ENCODE measurements at places on chromosomes 5 and 9.

GRCh38 chr5:72082048-72082447 lies 25.2 kb upstream of the MAP1B start:
- no peak for DNase-seq

DNA sequence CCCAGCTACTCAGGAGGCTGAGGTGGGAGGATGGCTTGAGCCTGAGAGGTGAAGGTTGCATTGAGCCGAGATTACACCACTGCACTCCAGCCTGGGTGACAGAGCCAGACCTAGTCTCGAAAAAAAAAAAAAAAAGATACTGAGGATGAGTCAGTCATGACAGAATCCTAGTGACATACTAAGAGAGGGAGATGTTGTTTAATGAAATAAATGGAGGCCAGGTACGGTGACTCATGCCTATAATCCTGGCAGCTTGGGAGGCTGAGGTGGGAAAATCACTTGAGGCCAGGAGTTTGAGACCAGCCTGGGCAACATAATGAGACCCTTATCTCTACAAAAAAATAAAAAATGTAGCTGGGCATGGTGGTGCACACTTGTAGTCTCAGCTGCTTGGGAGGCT lies 107.2 kb downstream of the ZFAND5 start:
- DNase-seq = no peak

DNA sequence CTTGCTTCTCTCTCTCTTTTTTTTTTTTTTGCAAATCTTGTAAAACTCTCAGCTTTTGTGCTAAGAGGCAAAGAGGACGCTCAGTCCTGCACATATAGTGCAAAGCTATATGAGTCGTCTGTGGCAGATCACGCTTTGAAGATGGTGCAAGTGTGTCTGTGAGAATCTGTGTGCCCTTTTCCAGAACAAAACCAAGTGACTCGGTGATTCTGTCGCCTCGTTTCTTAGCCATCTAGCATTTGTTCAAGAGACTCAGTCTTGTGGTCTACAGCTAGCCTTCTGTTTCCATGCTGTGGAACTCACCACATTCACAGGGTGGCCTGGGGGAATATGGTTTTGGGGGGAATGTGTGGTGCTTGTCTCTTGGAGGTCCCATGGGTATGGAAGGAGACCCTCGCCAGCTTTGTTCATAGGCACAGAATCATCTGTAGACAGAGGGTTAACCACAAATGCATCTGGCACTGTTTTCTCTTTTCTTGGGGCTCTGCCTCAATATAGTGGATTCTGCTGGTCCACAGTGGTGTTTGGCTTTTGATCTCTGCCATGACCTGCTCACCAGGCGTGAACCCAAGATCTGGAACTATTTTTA lies 82.1 kb downstream of the C9orf152 start:
- DNase-seq = no peak

- no peak for DNase-seq
Observed at GRCh38 chr5:160054831-160055230, 45.9 kb downstream of the TTC1 start.

DNA sequence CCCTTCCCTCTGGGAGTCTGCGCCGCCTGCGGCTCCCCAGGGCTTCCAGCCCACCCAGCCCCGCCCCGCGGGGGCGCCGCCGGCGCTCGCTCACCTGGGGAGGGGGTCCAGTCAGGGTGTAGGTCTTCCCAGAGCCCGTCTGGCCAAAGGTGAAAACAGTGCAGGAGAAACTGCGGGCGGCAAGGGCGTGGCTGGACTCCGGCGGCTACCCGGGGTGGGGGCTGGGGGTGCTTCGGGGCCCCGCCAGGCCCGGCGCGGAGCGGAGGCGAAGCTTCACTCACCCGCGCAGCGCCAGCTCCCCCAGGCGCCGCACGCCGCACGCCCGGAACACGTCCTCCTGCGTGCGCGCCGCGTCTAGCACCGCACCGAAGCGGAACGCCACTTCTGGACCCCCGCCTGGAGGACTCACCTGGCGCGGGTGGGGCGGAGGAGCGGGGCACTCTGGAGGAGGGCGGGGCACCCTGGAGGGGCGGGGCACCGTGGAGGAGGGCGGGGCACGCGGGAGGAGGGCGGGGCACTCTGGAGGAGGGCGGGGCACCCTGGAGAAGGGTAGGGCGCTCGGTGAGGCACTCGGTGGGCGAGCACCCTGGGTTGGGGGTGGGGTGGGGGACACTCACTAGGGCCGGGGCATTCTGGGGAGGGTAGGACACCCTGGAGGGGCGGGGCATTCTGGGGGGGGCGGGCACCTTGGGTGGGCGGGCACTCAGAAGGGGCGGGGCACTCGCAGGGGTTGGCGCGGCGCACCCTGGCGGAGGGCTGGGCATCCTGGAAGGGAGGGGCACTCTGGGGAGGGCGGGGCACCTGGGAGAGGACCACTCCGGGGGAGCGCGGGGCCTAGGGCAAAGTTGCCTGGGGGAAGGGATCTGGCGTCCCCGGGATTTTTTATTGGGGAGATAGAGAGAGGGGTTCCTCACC lies 814 bp downstream of the KIF12 start:
- peak; percentile 53 for DNase-seq

DNA sequence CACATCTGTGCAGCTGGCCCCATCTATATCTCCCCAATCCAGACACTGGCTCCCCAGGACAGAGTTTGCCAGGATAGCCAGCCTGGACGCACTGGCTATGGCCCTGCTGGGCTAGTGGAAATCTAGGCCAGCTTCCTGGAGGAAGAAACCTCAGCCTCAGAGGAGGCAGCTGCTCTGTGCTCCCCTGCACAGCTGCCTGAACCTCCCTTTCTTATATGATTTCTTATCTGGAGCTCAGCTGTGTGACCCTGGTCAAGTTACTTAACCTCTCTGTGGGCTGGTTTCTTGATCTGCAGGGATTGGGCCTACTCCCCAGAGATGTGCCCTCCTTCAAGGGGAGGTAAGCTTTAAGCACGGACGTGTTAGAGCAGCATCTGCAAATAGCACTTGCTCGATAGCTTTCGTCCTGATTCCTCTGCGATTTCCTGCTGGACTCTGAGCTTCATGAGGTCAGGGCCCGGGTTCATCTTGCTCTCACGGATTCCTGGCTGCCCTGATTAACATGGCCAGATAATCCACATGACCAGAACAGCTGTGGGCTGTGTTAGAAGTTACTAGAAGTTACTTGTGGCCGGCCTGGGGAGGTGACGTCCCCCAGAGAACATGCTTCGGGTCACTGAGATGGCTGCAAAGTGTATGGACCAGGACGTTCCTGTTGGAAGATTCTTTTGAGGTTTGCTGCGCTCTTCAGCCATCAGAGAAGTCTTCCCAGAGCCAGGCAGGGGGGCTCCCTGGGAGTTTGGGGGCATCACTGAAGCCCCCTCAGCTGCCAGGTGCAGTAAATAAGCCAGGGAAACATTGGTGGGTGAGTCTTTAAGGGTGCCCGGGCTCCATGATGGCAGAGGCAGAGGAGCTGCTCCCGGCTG lies 14.5 kb downstream of the C9orf50 start:
- no peak for DNase-seq

DNA sequence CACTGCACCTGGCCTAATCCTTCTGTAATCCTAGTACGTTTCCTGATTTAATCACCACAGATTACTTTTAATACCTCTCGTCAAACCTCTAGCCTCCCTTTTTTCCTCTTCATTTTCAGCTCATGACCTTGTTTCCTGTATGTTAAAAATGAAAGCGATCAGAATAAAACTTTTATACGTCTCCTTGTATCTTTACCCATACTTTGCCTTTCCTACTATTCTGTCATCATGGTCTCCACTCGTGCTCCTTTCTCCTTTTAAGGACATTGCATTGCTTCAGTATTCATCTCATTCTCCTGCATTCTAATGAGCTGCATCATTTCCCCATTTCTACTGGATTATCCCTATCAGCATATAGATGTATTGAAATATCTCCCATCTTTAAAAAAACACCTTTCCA lies 8.5 kb downstream of the CDC42SE2 start:
- DNase-seq = no peak

DNA sequence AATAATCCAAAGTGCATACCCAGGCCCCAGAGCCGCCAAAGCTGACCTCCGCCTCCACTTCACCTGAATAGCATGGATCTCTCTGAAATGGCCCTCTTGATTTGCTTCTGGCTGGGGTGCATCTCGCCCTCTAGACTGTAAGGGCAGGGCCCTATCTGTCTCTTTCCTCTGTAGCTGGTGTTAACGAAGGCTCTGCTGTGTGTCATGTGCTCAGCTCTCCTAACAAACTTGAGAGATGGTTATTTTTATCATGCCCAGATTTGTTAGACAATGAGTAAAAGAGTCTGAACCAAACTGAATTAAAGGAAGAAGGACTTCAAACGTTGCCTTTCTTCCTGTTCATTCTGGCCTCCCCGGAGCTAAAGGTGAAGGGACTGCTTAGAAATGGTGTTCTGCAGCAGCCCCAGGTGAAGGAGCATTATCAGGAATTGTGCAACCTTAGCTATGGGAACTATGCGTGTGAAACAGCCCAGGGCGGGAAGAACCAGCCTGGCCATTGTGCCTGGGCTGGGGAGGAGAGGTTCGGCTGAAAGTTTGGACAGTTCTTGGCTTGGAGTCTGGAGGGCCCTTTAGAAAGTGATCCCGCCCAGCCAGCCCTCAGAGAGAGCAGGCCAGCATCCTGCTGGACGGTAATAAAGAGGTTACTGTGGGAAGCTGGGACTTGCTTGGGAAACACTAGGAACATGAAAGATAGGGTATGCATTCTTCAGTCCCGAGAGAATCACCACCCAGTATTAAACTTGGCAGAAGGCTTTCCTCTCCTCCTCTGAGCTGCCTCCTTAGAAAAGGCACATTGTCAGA lies 73.5 kb downstream of the WWC1 start:
- DNase-seq = no peak
